Naive thymus-derived CD8-positive, alpha-beta T cell (primary cell): ENCODE measurements at places on chromosomes 1 and 21. TPM values are rescaled to one million over a fixed set of nuclear protein-coding genes. Genes with fewer than 3 reads are reported as not detected.
A peak's percentile ranks its signal among the peaks of the same experiment; 100 is the strongest.

- no peak overlapping the region for H3K4me3 ChIP-seq
- peak; percentile 84 for DNase-seq
- H3K27ac ChIP-seq: no peak overlapping the region
- no peaks in the 10 kb centered on the region for H3K36me3 ChIP-seq
- H3K27me3 ChIP-seq: no peaks in the 10 kb centered on the region
Measured at GRCh38 chr1:110630839-110631663, 24.9 kb upstream of the KCNA2 start.

- peaks cover 14% of the 10 kb centered on the region for H3K4me1 ChIP-seq
- H3K4me3 ChIP-seq: no peak overlapping the region
- H3K27ac ChIP-seq: no peak overlapping the region
- DNase-seq: no peak
- H3K27me3 ChIP-seq: no peaks in the 10 kb centered on the region
Measured at GRCh38 chr1:244067893-244068292, 16.8 kb downstream of the ZBTB18 start.

DNA sequence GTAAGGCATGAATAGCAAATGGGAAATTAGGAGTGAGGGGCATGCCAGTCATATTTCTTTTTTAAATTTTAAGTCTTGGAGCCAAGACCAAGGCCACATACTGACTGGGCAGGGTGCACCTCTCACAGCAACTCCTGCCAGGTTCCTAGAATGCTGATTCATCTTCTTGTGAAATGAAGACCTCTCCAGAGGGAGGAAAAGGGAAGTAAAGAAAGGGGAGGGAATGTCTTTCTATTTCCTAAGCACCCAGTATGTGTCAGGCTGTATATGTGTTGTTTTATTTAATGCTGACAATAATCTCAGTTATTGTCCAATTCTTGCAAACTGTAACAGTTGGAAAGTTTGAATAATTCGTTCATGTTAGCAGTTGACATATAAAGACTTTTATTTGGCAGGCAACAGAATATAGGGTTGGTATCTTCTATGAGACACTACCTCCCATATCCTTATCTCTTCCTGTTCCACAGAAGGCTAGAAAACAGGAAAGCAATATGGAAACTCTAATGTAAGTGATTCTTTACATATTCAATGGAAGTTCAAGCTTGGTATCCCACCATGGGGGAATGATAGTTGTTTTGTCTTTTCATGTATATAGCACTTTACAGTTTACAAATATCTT, 259.1 kb upstream of the USP24 start:
- H3K36me3 ChIP-seq: no peaks in the 10 kb centered on the region
- no peak overlapping the region for H3K27ac ChIP-seq
- no peak overlapping the region for H3K4me3 ChIP-seq
- H3K27me3 ChIP-seq: peaks cover 20% of the 10 kb centered on the region

DNA sequence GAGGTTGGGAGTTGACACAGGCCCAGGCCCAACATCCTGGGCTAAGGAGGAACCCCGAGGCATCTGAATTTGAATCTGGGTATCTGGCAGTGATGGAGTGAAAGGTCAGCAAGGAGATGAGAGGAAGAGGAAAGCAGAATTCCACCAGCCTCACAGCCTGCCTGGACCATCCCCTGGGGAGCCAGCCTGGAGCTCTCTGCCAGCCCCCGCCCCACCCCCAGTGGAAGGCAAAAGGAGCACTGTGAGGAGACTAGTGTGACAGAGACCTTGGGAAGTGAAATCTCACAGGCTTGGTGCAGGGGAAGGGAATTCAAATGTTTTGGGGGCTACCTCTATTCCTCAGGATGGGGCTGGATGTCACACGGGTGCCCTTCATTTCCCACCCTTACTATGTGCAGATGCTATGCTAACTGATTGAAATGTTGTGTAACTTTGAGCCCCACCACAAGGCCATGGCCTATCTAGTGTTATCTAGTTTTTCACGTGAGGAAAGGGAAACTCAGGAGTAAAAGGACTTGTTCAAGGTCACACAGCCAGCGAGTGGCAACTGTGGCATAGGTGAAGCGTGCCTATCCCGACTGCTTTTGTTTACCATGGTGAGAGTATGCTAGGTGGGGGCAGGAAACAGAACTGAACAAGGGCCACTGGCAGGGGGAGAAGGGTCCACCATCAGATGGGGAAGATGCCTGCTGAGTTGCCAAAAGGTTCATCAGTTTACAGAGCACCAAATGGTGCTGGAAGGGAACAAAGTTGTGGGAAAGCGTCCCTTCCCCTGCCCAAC, 29.8 kb downstream of the AHDC1 start:
- H3K36me3 ChIP-seq: no peaks in the 10 kb centered on the region
- H3K27ac ChIP-seq: no peak overlapping the region
- DNase-seq: no peak
- H3K4me1 ChIP-seq: peaks cover 44% of the 10 kb centered on the region
- no peaks in the 10 kb centered on the region for H3K27me3 ChIP-seq

- DNase-seq: no peak
- peaks cover 5% of the 10 kb centered on the region for H3K4me1 ChIP-seq
- no peaks in the 10 kb centered on the region for H3K36me3 ChIP-seq
- no peak overlapping the region for H3K27ac ChIP-seq
- peaks cover 25% of the 10 kb centered on the region for H3K27me3 ChIP-seq
Measured at GRCh38 chr21:33151941-33152731, 77.6 kb upstream of the IFNAR2 start.

- no peak for DNase-seq
- H3K27ac ChIP-seq: no peak overlapping the region
- H3K4me1 ChIP-seq: peaks cover 15% of the 10 kb centered on the region
- H3K27me3 ChIP-seq: no peaks in the 10 kb centered on the region
Measured at GRCh38 chr1:211527888-211528287, 35.9 kb upstream of the RD3 start.

DNA sequence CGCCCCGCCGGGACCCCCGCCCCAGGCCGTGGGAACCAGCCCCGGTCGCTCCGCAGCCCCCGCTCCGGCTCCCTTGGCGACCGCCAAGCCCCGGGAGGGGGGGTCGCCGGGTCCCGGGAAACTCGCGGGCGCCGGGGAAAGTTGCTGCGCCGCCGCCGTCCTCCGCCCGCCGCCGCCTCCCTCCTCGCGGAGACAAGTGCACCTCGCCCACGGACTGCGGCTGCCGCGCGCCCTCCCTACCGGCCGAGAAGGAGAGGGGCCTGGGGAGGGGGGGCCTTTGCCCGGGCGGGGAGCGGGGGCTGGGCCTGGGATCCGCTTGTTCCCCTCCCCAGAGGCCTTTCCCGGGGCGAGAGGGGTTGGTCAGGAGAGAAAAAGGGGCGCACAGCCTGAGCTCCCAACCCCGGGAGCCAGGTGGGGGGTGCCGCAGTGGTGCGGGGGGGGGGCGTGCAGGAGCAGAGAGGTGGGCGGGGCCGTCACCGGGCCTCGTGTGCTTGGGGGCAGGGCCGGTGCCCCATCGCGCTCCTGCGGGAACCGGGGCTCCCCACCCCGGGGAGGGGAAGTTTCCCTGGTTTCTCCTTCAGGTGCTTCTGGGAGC, 592 bp downstream of the AGRN start:
- H3K27ac ChIP-seq: no peak overlapping the region
- DNase-seq: no peak
- no peak overlapping the region for H3K4me3 ChIP-seq
- H3K27me3 ChIP-seq: no peaks in the 10 kb centered on the region

GRCh38 chr1:225745273-225745672, 32.4 kb upstream of the SRP9 start:
- no peaks in the 10 kb centered on the region for H3K27me3 ChIP-seq
- no peaks in the 10 kb centered on the region for H3K36me3 ChIP-seq
- H3K27ac ChIP-seq: no peak overlapping the region
- no peak overlapping the region for H3K4me3 ChIP-seq
- no peak for DNase-seq

DNA sequence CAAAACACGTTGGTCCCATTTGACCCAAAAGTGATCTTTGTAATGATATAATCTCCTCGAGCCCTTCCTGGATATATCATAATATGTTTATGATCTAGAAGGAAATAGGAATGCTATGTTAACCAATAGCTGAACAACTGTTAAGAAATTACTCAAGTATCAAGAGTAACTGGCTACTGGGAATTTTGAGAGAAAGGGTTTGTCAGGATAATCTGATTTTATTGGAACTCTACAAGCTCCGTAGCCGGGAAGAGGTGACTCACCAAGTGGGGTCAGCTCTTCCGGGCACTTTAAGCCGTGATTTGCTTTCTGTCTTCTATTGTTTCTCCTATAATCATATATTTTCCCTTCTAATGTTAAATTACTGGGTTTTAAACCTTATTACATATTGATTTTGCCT, 250.5 kb upstream of the POGK start:
- no peak overlapping the region for H3K4me3 ChIP-seq
- no peaks in the 10 kb centered on the region for H3K4me1 ChIP-seq
- H3K27me3 ChIP-seq: peaks cover 6% of the 10 kb centered on the region
- no peak for DNase-seq
- no peak overlapping the region for H3K27ac ChIP-seq

DNA sequence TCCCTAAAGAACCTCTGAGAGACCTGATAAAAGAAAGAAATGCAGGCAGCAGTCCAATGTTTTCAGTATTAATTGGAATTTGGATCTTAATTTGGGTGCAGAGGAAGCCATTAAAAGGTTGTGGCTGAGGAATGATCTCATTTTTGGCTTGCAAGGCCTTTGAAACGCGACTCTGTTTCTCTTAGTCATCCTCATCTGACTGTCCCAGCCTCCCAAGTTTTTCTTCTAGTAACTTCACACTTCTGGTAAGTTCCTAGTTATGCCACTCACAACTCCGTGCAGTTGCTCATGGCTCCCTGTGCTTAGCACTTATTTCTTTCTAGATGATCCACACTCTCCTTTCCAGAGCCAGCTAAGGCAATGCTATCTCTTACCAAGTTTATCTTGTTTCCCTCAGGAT, 147.4 kb upstream of the USP24 start:
- H3K4me1 ChIP-seq: no peaks in the 10 kb centered on the region
- peaks cover 3% of the 10 kb centered on the region for H3K27me3 ChIP-seq
- H3K4me3 ChIP-seq: no peak overlapping the region

- H3K36me3 ChIP-seq: no peaks in the 10 kb centered on the region
- H3K4me1 ChIP-seq: no peaks in the 10 kb centered on the region
- no peak for DNase-seq
- no peak overlapping the region for H3K4me3 ChIP-seq
- H3K27me3 ChIP-seq: no peaks in the 10 kb centered on the region
- no peak overlapping the region for H3K27ac ChIP-seq
Measured at GRCh38 chr21:17128132-17128531, 384.7 kb upstream of the CXADR start.

DNA sequence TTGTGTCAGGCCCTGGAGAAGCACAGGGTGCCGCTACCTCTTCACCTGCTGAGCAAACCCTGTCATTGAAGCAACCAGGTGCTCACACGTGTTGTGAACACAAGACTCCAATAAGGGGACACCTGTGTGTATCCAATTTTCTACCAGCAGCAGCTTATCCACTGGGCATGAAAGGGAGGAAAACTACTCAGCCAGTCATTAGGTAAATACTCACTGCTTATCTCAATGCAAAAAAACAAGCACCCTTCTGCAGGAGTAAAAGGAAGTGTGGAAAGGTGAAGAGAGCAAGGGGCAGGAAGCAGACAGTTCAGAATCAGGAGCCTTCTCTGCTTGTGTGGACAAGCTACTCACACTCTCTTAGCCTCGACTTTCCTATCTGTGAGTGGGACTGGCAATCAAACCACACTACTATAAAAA, 148.9 kb downstream of the ETS2 start:
- H3K4me3 ChIP-seq: no peak overlapping the region
- DNase-seq: no peak
- H3K36me3 ChIP-seq: no peaks in the 10 kb centered on the region

GRCh38 chr1:229258031-229258756, 12.7 kb upstream of the RAB4A start:
- peaks cover 37% of the 10 kb centered on the region for H3K4me1 ChIP-seq
- H3K4me3 ChIP-seq: peak overlapping the region; percentile 69
- peak; percentile 63 for DNase-seq
- no peaks in the 10 kb centered on the region for H3K27me3 ChIP-seq
- no peaks in the 10 kb centered on the region for H3K36me3 ChIP-seq
- H3K27ac ChIP-seq: peak overlapping the region; percentile 86

GRCh38 chr21:15627823-15628222, 102.0 kb upstream of the USP25 start:
- no peak overlapping the region for H3K27ac ChIP-seq
- H3K4me1 ChIP-seq: no peaks in the 10 kb centered on the region
- no peaks in the 10 kb centered on the region for H3K36me3 ChIP-seq
- DNase-seq: no peak
- peaks cover 1% of the 10 kb centered on the region for H3K27me3 ChIP-seq

- H3K36me3 ChIP-seq: peaks cover 22% of the 10 kb centered on the region
- H3K4me1 ChIP-seq: no peaks in the 10 kb centered on the region
- no peak for DNase-seq
- H3K4me3 ChIP-seq: no peak overlapping the region
Measured at GRCh38 chr1:5554111-5554510, 438.1 kb downstream of the NPHP4 start.

DNA sequence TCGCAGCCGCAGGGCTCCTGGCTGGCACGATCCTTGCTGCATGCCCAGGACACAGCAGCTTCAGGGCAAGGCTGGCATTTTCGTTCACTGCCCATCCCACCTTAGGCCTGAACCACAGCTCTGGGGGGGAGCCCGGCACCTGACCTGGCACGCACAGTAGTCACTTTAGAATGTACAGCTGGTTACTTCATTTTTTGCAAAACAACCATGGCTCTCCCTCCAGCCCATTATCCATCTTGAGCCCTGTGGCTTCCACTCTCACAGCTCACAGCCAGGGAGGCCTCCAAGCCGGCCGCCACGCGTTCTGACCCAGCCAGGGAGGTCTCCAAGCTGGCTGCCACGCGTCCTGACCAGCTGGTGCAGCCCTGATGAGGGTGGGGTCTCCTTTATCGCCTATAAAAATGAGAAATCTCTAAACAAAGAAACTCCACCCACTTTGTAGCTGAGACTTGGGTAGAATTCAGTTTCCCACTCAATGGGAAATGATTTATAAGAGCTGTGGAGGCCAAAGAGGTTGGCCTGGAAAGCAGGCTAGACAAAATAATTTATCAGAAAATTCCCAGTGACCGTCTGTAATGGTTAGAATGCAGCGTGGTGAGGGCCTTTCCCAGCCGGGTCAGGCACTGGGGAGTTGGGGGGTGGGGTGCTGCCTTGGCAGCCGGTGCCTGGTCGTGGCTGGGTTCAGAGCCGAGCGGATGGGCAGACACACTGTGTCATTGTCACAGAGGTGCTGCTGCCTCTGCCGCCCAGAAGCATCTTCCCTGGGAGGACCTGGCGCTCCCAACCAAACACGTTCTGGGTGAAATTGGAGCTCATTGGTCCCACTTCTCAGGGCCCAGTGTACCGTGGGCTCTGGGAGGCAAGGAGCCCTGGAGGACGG, 54.6 kb upstream of the ACTRT2 start:
- no peaks in the 10 kb centered on the region for H3K4me1 ChIP-seq
- DNase-seq: no peak
- no peaks in the 10 kb centered on the region for H3K36me3 ChIP-seq
- H3K27ac ChIP-seq: no peak overlapping the region
- H3K27me3 ChIP-seq: peaks cover 3% of the 10 kb centered on the region

Gene BTBD8
- 8.0 TPM for total RNA-seq

Gene KCNJ15
- not detected for total RNA-seq

Gene FAM110D
- not detected for total RNA-seq

Gene SH3D21
- 2.6 TPM for total RNA-seq

Gene ALX3
- not detected for total RNA-seq

Gene VANGL2
- 0.10 TPM for total RNA-seq

Gene MEX3A
- not detected for total RNA-seq
